Coronary artery (tissue), 2 donors: ENCODE measurements at places on chromosomes 3 and 15.

GRCh38 chr3:194447161-194447560 is 39.6 kb downstream of the ATP13A3 start:
- no peak for DNase-seq

- peak; percentile 59 for DNase-seq
Observed at GRCh38 chr3:133943639-133944141, 48.0 kb upstream of the RAB6B start.

- DNase-seq, result no peak
Observed at GRCh38 chr15:85609492-85609891, 185.2 kb downstream of the KLHL25 start.

DNA sequence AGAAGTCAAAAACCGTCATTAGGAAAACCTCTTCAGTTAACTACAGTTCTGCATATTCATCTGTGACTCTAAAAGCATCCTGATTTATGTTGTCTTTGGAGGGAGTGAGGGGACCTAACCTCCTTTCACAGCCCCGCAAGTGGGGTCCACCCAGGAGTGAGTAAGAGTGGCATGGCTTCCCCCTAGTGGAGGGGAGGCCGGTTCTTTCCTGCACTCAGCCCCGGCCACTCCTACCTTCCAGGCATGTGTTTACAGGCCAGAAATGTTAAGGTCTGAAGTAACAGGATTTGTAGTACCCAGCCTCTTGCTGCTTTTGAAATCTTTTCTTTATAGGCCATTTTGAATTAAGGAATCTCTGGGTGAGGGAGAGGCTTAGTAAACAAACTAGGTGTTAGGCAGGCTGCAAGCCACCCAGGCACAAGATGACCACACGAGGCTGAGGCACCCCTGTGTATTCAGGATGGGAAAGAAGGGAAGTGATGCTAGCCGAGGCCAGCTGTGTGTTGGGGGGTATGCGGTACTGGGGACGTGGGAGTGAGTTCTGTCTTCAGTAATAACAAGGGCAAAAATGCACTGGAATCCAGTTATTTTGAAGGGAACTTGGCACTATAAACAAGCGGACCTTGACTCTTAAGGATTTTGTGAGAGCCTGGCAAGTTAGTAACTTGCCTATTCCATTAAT is 50.5 kb downstream of the CTDSPL start:
- no peak for DNase-seq

- no peak for DNase-seq
Observed at GRCh38 chr3:51698209-51698608, 8.7 kb upstream of the GRM2 start.

- DNase-seq, result no peak
Observed at GRCh38 chr3:25178672-25179071, 249.4 kb upstream of the RARB start.

GRCh38 chr3:35651851-35652250 is 12.5 kb downstream of the ARPP21 start:
- no peak for DNase-seq

- no peak for DNase-seq
Observed at GRCh38 chr3:34235096-34235495, 436.7 kb downstream of the PDCD6IP start.

GRCh38 chr3:192494174-192494573 is 233.2 kb downstream of the FGF12 start:
- no peak for DNase-seq

- no peak for DNase-seq
Observed at GRCh38 chr3:72310419-72311380, 525.8 kb upstream of the PROK2 start.

DNA sequence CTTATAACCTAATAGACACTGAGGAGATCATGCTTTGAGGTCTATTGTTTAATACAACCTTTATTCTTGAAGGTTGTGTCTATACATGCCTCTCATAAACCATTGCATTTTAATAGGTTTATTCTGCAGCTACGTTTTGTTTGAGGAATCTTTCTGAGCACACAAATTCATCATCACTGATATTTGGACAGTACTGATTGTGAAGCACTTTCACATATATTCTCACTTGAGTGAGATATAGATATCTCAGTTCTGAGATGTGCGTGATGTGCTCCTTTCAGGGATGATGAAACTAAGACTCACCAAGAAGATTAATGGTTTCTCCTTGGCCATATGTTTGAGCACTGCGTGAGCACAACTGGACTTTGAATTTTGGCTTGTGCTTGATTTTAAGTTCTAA is 374.4 kb downstream of the LPP start:
- DNase-seq, result no peak

DNA sequence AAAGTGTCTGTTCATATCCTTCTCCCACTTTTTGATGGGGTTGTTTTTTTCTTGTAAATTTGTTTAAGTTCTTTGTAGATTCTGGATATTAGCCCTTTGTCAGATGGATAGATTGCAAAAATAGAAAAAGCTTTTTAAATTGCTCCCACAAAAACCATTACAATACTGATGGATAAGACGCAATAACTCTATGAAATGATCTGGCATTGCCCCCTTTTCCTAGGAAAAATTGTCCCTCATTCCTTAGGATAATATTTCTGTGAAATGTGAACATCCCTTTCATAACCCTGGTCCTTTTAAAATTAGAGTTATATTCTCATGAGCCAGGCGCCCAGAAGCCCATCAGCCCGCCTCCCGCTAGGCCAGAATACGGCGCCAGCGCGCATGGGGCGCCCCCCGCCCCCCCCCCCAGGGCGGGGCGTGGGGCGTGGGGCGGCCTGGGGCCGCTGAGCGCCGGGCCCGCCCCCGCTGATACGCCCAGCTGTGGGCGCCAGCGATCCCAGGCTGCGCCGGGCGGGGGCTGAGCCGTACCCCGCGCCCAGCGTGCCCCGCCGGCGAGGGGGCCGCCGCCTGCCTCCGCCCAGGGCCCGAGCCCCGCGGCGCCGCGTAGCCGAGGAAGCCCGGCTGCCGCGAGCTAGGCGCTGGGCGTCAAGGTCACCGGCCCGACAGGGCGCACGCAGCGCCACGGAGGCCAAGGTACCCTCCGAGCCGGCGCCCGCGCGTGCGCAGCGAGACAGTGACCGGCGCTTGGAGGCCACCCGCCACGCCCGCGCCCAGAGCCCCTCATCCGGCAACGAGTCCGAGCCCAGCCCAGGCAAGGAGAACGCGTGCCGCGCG is 11.1 kb upstream of the ROPN1B start:
- DNase-seq, result no peak
